ENCODE measurements at places on chromosomes 3 and 15.

DNA sequence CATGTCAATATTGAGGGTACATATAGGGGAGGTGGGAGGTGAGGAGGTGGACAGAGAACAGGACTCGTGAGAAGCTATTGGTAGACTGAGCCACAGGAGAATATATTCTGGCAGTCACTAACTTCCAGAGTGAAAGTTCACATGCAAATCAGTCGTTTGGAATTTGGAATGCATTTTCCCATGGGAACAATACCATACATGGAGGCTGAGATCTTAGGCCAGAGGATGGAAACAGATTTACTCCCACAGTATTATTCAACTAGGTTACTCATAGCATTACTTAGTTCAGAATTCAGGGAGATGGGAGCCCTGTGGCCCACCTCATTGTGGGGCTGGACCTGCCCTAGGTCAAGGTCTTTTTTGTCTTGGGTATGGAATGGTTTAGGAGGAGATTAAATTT lies 36.4 kb upstream of the ABHD2 start:
- no peak for DNase-seq

DNA sequence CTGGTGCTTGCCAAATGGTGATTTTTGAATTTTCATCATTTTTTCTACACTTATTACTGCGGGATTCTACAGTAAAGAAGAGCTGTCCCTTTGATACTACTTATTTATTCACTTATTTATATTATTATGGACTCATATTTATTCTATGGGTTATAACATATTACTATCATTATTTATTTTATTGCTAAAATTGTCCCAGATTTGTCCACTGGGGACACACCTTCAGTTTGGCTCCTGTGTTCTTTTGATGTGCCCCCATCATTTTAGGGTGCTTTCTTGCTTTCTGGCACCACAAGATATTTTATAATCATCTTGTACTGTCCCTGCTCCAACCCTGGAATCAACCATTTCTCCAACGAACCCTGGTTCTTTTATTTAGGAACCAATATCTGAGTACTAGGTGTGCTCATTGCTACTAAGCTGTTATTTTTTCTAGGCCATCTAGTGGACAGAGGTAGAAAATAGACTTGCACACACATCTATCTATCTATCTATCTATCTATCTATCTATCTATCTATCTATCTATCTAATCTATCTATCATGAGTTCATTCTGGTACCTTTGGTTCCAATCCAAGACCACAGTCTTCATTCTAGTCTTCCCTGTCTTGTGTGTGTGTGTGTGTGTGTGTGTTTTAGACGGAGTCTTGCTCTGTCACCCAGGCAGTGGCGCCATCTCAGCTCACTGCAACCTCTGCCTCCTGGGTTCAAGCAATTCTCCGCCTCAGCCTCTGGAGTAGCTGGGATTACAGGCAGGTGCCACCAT lies 16.0 kb downstream of the SLC22A14 start:
- no peak for DNase-seq

DNA sequence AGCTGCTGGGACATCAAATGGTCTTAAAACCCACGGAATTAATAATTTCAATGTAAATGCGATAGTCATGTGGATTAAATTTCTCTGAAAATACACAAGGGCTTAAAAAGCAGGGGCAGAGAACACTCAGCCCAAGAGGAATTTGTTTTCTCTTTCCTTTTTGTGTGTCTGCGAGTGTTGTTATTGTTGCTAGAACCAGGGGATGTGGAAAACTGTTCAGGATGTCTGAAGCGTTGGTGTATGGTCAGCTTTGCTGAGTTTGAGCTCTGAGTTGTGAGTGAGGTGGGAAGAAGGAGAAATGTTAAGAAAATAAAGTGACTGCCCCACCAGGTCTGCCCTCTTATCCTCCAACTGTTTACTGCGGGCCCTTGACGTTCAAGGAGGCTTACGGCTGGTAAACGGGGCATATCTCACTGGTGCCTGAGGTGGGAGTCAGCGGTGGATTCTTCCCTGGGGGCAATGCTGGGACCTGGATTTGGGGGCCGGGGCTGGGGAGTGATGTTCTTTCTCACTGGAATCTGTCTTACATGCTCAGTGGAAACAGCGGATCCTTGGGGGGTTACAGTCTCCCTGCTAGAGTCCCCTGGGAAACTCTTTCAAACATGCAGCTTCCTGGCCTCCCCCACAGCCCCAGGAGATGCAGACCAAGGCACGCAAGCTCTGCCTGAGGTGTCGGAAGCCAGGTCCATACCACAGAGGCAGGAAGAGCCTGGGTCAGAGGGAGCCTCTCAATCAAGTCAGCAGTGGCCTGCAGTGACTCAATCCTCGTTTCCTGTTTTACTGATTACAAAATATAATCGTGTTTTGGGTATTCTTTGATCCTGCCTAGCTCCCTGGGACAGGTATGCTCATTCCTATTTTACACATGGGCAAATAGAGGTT lies 41.8 kb downstream of the ITGA11 start:
- peak; percentile 69 for DNase-seq

- no peak for DNase-seq
Measured at GRCh38 chr3:139945942-139946341, 11.0 kb downstream of the CLSTN2 start.

DNA sequence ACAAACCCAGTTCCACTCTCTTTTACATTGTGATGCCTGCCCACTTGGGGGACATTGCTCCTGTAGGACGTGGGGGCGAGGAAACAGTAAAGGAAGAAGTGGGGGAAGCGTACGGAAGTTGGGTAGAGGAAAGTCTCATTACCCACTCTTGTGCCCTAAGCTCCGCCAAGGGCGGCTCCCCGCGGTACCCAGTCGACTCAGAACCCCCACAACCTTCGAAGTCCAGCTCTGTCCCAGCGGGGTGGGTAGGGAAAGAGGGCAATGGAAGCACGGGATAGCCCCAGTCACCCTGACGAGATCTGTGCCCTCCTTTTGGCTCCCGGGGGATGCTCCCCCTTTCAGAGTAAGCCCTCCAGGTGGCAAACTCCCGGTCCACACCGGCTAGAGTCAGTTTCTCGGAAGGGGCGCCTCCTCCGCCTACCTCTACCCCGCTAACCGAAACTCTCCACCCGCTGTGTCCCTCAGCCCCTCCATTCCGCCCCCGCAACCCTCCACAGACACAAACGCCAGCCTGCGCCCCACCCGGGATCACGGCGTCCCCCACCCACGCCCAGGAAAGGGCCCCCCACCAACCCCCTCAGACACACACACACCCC lies 527 bp downstream of the CSNK1G1 start:
- DNase-seq: no peak

DNA sequence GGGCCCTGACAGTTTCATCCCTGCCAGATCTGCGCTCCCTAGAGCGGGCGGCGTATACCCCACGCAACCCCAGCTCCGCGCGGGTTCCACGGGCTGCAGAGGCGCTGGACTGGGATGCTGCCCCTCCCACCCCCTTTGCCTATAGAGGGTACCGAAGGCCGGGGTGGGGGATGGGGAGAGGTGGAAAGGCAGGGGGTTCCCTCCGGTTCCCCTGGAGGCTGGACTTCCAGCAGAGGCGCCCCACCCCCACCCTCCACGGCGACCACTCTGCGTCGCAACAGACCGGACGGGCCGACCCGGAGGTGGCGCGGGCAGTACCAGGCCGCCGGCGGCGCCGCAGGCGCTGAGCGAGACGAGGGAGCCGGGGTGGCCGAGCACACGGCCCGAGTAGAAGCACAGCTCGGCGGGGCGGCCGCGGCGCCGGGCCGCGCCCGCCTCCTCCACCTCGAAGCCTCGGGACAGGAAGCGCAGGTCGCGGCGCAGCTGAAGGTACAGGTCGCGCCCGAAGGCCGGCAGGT lies 995 bp downstream of the ADAMTS17 start:
- DNase-seq: no peak

DNA sequence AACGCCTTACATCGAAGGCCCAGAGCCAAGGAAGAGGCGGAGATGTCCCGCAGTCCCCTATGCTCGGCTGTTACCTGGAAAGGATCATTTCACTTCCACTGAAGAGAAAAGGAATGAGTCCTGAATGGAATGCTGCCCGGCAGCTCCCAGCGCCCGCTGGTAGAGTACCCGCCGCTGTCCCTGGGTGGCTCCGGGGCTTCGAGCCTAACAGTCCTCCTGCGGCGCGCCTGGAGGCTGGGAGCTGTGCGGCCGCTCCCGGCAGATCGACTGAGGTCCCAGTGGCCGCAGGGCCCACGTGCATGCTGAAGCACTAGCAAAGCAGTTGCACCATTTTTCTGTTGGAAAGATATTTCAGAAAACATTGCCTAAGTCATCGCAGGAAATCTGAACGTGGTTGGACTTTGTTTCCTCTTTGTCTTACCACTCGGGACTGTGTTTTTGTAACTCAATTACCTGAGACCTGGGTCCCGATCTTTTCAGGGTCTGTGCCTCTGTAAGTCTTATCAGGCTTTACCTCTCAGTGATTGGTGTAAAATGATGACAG lies 984 bp downstream of the RNU6-1 start:
- peak; percentile 79 for DNase-seq

DNA sequence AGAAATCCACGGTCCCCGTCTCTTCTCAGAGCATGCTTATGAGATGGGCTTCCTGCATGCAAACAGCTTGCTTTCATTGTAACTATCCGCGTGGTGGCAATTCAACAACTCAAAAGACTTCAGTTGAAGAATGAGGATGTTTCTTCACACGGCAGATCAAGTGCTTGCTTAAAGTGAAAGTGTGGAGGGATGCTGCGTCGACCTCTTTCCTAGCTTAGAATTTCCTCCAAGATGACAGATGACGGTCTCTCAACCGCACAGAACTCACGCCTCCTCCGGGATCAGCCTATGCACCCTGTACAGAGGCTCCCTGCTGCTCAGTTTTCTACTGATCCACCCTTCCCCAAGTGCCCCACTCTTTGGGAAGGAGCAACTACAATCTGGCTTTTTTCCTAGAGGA lies 47.8 kb downstream of the PCSK6 start:
- DNase-seq: peak; percentile 35

DNA sequence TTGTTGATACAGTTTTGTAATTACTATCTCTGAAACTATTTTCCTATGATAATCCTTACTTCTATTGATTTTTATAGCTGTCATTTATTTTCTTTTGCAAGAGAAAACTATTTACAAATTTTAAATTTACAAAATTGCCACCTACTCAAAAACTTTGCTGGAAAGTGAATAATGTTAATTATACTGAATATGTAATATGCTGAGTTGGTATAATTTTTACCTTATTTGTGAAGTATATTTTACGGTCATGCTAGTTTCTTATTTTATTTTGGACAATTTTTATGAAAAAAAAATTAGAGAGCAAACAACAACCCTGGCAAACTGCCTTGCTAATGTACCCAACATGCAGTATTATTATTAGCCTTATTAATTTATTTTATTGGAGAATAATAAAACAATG lies 2.9 kb downstream of the KCNH8 start:
- no peak for DNase-seq

DNA sequence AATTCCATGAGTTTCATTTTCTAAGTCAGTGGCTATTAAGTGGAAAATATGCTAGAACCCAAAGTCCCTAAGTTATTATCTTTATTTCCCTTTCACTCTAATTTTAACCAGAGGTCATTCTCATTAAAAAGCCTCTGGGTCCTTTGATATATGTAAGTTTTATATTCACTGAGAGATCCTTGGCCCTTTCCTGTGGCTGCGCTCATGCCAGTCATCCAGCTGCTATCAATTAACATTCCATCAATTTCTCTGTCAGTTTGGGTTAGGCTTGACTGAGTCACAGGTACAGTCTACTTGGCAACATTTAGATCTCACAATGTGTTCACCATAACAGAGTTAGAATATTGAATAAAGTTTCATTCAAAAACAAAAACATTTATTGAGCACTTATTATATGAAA lies 58.0 kb upstream of the FBN1 start:
- no peak for DNase-seq

GRCh38 chr3:126468028-126468891 lies 7.4 kb downstream of the ZXDC start:
- peak; percentile 84 for DNase-seq

DNA sequence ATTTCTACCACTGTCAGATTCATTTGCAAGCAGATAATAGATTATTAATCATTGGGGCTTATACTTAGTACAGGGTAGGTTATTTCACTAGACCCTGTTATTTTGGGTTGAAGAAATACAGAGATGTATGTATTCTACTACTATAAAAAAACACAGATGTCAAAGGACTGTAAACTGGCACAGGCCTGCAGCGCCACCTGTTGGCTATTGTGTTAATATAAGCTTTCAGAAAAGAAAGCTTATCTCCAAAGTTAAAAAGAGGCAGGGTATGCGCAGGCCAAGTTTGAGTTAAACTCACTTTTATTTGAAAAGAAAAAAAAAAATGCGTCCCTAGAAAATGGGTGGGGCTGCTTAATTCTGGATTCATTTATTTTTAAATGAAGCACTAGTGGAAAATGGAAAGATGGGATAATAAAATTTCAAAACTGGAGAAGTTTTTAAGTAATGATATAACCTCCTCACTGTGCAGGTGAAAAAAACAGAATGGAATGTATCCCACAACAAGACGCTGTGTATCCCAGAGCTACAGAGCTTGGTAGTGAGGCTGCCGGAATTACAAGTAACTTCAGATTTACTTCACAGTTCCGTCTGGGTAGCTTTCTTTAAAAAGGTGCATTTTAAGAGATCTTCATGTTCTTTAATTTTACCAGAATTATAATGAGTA lies 407.2 kb upstream of the TGFBR2 start:
- no peak for DNase-seq

Measured in HL-60 (cell line).